Sigmoid colon (tissue), 7 donors: ENCODE measurements at places on chromosomes 6 and 20. TPM values are rescaled to one million over a fixed set of nuclear protein-coding genes. Genes with fewer than 3 reads are reported as not detected.

- H3K27ac ChIP-seq, result no peak overlapping the region
- DNase-seq, result no peak
- no peaks in the 10 kb centered on the region for H3K36me3 ChIP-seq
- H3K27me3 ChIP-seq, result no peaks in the 10 kb centered on the region
- H3K4me3 ChIP-seq, result no peak overlapping the region
- no peaks in the 10 kb centered on the region for H3K4me1 ChIP-seq
These were observed 128.4 kb upstream of the PLN start for GRCh38 chr6:118419448-118420394.

The CHD6 gene
- 31.4 TPM for total RNA-seq

- no peaks in the 10 kb centered on the region for H3K27me3 ChIP-seq
- no peaks in the 10 kb centered on the region for H3K36me3 ChIP-seq
- no peak overlapping the region for H3K4me3 ChIP-seq
- no peak overlapping the region for H3K27ac ChIP-seq
These were observed 111.3 kb downstream of the SIM1 start for GRCh38 chr6:100353276-100354015.

DNA sequence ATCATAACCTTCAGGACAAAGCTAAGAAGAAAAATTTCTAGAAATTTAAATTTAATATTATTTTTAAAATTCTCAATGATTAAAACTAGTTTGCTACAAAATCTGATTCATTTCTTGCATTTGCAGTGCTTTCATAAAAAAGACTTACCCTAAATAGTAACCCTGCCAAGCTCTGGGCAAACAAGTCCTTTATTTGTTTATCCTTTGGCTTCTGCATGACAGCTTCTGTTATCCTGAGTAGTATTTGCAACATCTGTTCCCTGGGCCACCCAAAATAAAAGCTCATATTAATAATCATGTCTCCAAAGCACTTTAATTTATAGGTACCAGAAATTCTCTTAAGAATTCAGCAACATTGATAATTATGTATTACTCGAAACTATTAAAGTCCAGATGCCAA is 101.3 kb downstream of the RALGAPA2 start:
- no peaks in the 10 kb centered on the region for H3K27me3 ChIP-seq
- H3K36me3 ChIP-seq, result no peaks in the 10 kb centered on the region
- H3K27ac ChIP-seq, result no peak overlapping the region

- H3K4me1 ChIP-seq, result no peaks in the 10 kb centered on the region
- H3K27me3 ChIP-seq, result no peaks in the 10 kb centered on the region
- H3K36me3 ChIP-seq, result no peaks in the 10 kb centered on the region
- DNase-seq, result no peak
- no peak overlapping the region for H3K27ac ChIP-seq
These were observed 17.2 kb upstream of the VNN1 start for GRCh38 chr6:132731086-132731485.

GRCh38 chr6:167113047-167113754 is 9.7 kb upstream of the CCR6 start:
- H3K4me1 ChIP-seq, result peaks cover 9% of the 10 kb centered on the region
- H3K27me3 ChIP-seq, result no peaks in the 10 kb centered on the region
- H3K27ac ChIP-seq, result no peak overlapping the region

The FAM50B gene
- 16.1 TPM for total RNA-seq

- no peaks in the 10 kb centered on the region for H3K36me3 ChIP-seq
- peaks cover 14% of the 10 kb centered on the region for H3K4me1 ChIP-seq
- peak overlapping the region; percentile 69 for H3K27ac ChIP-seq
These were observed 80.3 kb upstream of the CCDC28A start for GRCh38 chr6:138692978-138693909.

DNA sequence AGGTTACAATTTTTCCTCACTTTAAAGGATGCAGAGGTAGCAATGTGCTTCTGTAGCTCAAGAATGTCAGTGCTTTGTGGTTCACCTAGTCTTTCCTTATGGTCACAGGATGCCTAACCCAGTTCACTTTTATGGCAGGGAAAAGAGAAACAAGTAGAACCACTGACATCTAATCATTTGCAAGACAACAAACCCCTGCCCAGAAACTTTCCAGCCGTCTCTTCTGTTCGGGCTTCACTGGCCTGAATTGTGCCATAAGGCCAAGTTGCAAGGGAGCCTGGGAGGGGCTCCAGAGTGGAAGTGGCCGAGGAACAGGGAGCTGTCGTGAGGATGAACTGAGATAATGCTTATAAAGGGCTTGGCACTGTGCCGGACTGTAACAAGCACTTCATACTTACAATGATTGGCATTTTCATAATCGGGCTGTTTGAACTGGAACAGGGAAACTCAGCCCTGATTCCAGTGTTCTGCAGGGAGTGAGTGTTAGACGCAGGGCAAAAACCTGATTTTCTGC is 212.6 kb downstream of the BCAS1 start:
- no peak overlapping the region for H3K27ac ChIP-seq
- peaks cover 7% of the 10 kb centered on the region for H3K4me1 ChIP-seq
- no peaks in the 10 kb centered on the region for H3K27me3 ChIP-seq
- H3K36me3 ChIP-seq, result no peaks in the 10 kb centered on the region
- DNase-seq, result no peak

DNA sequence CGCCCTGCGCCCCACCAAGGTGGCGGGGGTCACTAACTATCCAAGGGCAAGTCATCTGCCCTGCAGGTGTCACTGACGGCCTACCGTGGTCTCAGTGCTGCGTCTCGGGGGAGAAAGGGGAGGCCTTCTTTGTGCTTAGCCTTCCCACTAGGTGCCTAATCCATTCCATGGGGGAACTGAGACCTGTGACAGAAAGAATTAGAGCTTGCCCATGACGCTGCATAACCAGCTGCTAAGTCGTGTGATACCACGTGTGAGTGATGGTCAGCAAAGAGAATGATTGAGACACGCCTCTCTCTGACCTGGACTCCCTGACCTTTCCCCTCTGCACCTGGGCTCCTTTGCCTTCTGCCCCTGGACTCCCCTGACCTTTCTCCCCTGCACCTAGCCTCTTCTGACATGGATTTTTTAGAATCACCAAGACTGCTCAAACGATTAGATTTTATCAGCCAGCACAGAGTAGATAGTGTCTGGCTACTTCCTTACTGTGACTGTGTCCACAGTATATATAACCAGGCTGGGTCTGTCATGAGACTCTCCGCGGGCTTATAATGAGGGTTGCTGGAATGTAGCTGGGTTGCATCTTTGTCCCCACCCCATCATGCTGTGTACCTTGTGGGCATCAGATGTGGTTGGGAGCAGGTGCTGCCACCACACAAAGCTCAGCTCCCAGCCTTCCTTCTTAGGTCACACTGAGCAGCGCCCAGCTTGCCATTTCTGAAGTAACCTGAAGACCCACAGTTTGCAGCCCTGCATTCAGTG is 140.6 kb downstream of the TMEM242 start:
- DNase-seq, result no peak
- peaks cover 52% of the 10 kb centered on the region for H3K36me3 ChIP-seq
- H3K4me3 ChIP-seq, result no peak overlapping the region
- no peak overlapping the region for H3K27ac ChIP-seq
- H3K4me1 ChIP-seq, result peaks cover 18% of the 10 kb centered on the region

DNA sequence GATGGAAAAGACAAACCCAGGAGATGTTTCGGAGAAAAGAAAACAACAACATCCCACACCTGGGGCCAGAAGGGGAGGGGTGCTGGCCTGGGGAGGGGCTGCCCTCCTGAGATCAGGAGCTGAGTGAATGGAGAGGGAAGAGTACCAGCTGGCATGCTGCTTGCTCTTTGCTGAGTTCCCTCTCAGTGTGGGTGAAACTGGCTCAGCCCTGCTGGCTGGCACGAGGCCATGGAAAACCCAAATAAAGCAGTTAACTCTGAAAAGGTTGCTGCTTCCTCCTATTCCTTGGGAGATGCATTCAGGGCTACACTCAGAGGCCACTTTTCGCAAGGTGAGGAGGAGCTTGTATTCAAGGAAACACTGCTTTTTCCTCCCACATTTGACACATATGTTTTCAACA is 8.0 kb upstream of the KCNK16 start:
- no peaks in the 10 kb centered on the region for H3K4me1 ChIP-seq
- H3K27ac ChIP-seq, result no peak overlapping the region
- no peaks in the 10 kb centered on the region for H3K36me3 ChIP-seq

- H3K4me3 ChIP-seq, result no peak overlapping the region
- no peaks in the 10 kb centered on the region for H3K27me3 ChIP-seq
- H3K36me3 ChIP-seq, result no peaks in the 10 kb centered on the region
These were observed 85.5 kb upstream of the ZNF217 start for GRCh38 chr20:53678990-53679596.

GRCh38 chr6:1247894-1248293 is 64.0 kb upstream of the FOXQ1 start:
- H3K4me3 ChIP-seq, result no peak overlapping the region
- H3K4me1 ChIP-seq, result no peaks in the 10 kb centered on the region
- H3K36me3 ChIP-seq, result no peaks in the 10 kb centered on the region
- no peaks in the 10 kb centered on the region for H3K27me3 ChIP-seq

The RIPPLY2 gene
- total RNA-seq, result not detected

- H3K4me3 ChIP-seq, result no peak overlapping the region
- H3K27ac ChIP-seq, result no peak overlapping the region
- peak; percentile 13 for DNase-seq
These were observed 166.0 kb downstream of the VEGFA start for GRCh38 chr6:43935921-43936439.

The ADAM33 gene
- total RNA-seq, result 73.6 TPM

DNA sequence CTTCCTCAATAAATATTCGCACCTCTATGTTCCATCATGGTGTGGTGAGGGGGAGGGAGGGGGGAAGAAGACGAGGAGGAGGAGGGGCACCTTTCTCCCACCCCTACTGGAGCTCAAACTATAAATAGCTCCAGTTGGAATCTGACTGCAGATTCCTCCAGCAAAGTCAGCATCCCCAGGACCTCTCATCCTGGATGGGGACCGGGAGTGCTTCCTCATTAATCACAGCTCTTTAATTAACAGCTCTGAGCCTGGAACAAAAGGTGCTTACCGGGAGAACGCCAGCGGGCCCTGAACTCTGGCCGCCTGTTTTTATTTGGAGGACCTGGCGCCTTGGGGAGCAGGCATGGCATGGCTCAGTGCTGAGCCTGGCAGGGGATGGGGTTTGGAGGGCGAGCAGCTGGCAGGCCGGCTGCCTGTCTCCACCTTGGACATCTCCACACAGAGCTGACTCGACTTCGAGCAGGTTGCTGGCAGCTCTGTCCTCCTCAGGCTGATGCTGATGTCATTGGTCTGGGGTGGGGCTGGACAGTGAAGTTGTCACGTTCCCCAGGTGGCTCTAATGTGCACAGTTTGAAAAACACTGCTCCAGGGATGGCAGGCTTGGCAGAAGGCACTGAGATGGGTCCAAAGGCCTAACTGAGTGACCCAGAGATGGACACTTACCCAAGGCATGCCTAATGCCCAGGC is 180.4 kb downstream of the DHX35 start:
- H3K27ac ChIP-seq, result no peak overlapping the region
- H3K36me3 ChIP-seq, result no peaks in the 10 kb centered on the region
- no peak for DNase-seq
- H3K27me3 ChIP-seq, result no peaks in the 10 kb centered on the region
- H3K4me3 ChIP-seq, result no peak overlapping the region

- no peaks in the 10 kb centered on the region for H3K27me3 ChIP-seq
- H3K27ac ChIP-seq, result no peak overlapping the region
These were observed 252.5 kb upstream of the NOX3 start for GRCh38 chr6:155708100-155708499.

- peak overlapping the region; percentile 57 for H3K27ac ChIP-seq
- H3K36me3 ChIP-seq, result no peaks in the 10 kb centered on the region
- no peaks in the 10 kb centered on the region for H3K4me1 ChIP-seq
- H3K27me3 ChIP-seq, result no peaks in the 10 kb centered on the region
- H3K4me3 ChIP-seq, result no peak overlapping the region
These were observed 191.9 kb downstream of the ISM1 start for GRCh38 chr20:13412806-13413445.

DNA sequence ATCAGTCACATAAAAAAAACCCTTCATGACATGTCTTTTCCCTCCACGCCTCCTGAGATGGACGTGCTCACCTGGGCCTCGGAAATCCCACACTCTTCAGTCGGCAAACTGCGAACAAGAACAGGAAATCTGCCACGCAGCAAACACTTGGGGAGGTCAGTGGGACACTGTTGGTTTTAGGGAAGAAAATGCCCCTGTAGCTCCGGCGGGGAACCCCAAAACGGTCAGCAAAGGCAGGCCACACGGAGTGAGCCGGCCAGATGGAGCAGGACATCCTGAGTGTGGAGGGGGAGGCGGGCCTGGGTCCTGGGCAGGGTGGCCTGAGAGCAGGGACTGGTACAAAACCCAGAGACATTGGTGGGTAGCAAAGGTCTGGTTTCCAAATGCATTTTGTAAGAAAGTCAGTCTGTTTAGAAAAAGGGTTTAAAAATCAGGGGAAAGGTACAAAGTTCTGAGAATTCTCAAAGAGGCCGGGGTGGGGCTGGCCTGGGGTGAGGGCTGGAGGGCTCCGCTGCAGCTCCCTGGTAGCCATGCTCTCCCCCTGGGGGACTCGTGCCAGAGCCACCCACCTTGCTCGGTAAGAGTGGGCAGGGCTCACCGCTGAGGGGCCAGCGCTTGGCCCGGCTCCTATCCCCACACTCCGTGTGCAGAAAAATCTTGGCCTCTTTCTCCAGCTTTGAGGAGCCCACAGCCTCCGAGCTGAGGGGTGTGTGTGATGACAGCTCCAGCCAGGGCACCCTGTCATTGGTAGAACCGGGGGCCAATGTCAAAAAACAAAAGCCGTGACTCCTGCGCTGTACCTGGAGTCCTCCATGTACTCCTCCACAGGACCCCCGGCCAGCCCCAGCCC is 5.2 kb downstream of the SLC2A4RG start:
- no peaks in the 10 kb centered on the region for H3K27me3 ChIP-seq
- H3K4me1 ChIP-seq, result no peaks in the 10 kb centered on the region
- H3K27ac ChIP-seq, result no peak overlapping the region
- no peak overlapping the region for H3K4me3 ChIP-seq
- no peak for DNase-seq
- peaks cover 14% of the 10 kb centered on the region for H3K36me3 ChIP-seq

- no peaks in the 10 kb centered on the region for H3K4me1 ChIP-seq
- H3K27me3 ChIP-seq, result no peaks in the 10 kb centered on the region
- peak; percentile 90 for DNase-seq
- H3K27ac ChIP-seq, result peak overlapping the region; percentile 93
These were observed 97.5 kb downstream of the ARMC2 start for GRCh38 chr6:108945681-108946159.

DNA sequence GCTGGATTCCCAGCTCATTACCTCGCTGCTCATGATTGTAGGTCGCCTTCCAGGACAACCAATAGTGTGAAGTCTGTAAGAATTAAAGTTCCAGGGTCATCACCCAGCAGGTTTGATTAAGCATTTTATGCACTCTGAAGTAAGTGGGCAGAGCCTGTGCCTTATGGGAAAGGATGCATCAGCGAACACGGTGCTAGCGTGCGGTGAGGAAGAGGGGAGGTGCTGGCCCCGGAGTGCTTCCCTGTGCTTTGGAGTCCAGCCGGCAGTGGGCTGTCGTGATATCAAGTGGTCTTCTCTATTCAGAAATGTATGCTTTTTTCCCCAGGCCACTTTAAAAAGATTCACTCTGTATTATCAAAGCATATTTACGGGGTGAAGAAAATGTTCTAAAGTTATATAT is 16.0 kb downstream of the DUSP22 start:
- no peak overlapping the region for H3K27ac ChIP-seq
- no peaks in the 10 kb centered on the region for H3K36me3 ChIP-seq
- no peaks in the 10 kb centered on the region for H3K4me1 ChIP-seq
- no peak overlapping the region for H3K4me3 ChIP-seq
- no peaks in the 10 kb centered on the region for H3K27me3 ChIP-seq
- DNase-seq, result no peak
